Adrenal gland (tissue), 19 donors: ENCODE measurements at places on chromosomes 13 and 19. TPM values are rescaled to one million over a fixed set of nuclear protein-coding genes. Genes with fewer than 3 reads are reported as not detected.

DNA sequence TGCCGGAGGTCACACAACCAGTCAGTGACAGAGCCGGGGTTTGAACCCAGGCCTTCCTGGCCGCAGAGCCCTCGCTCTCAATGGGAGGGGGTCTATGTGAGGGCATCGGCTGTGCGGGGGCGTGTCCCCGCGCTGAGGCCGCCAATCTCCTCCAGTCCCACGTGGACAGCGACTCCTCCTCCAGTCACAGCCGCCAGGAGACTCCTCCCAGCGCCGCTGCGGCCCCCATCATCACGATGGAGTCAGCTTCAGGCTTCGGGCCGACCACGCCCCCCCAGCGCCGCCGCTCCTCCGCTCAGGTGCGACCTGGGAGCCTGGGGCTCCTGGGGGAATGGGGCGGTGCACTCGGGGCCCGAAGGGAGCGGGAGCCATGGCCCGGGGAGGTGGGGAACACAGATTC is 6.0 kb downstream of the SPRED3 start:
- no peaks in the 10 kb centered on the region for H3K4me1 ChIP-seq
- DNase-seq = no peak
- no peak overlapping the region for H3K27ac ChIP-seq
- no peak overlapping the region for H3K4me3 ChIP-seq
- no peaks in the 10 kb centered on the region for H3K36me3 ChIP-seq
- peaks cover 37% of the 10 kb centered on the region for H3K27me3 ChIP-seq

CYP2A6 gene
- total RNA-seq = 0.84 TPM

GRCh38 chr13:94495806-94496205 is 16.3 kb upstream of the DCT start:
- H3K4me3 ChIP-seq = no peak overlapping the region
- H3K4me1 ChIP-seq = no peaks in the 10 kb centered on the region
- no peak for DNase-seq
- no peaks in the 10 kb centered on the region for H3K27me3 ChIP-seq
- H3K27ac ChIP-seq = no peak overlapping the region

- H3K4me3 ChIP-seq = no peak overlapping the region
- no peaks in the 10 kb centered on the region for H3K27me3 ChIP-seq
- no peaks in the 10 kb centered on the region for H3K4me1 ChIP-seq
Measured at GRCh38 chr13:106187501-106188095, 347.9 kb downstream of the EFNB2 start.

DNA sequence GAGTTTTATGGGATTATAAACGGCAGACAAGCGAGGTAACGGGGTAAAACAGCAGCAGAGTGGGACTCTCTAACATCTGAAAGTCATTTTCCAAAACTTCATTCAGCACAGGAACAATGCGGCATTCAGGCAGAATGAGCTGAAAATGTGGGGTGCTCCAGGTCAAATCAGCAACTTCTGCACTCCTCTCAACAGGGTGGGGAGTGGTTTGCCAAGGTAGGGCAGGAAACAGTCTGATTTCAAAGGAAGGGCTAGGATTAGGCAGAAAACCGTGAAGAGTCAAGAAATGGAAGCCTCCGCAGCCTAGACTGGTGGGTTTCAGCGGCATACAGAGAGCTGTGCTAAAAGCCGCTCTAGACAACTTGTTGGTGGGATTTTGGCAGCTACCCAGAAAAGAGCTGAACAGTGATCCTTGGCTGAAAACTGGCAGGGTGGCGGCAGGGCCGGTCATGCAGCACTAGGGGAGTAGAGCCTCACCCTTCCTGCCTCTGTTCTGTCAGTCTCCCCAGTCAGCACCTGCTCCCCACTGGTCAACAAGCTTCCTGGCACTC is 154.2 kb upstream of the KLF12 start:
- no peak overlapping the region for H3K27ac ChIP-seq
- no peaks in the 10 kb centered on the region for H3K36me3 ChIP-seq
- no peak overlapping the region for H3K4me3 ChIP-seq
- H3K27me3 ChIP-seq = no peaks in the 10 kb centered on the region
- DNase-seq = no peak

- no peaks in the 10 kb centered on the region for H3K36me3 ChIP-seq
- H3K4me1 ChIP-seq = peaks cover 12% of the 10 kb centered on the region
- H3K27ac ChIP-seq = no peak overlapping the region
- no peaks in the 10 kb centered on the region for H3K27me3 ChIP-seq
- no peak overlapping the region for H3K4me3 ChIP-seq
Measured at GRCh38 chr13:48494874-48495273, 38.0 kb downstream of the RCBTB2 start.

DNA sequence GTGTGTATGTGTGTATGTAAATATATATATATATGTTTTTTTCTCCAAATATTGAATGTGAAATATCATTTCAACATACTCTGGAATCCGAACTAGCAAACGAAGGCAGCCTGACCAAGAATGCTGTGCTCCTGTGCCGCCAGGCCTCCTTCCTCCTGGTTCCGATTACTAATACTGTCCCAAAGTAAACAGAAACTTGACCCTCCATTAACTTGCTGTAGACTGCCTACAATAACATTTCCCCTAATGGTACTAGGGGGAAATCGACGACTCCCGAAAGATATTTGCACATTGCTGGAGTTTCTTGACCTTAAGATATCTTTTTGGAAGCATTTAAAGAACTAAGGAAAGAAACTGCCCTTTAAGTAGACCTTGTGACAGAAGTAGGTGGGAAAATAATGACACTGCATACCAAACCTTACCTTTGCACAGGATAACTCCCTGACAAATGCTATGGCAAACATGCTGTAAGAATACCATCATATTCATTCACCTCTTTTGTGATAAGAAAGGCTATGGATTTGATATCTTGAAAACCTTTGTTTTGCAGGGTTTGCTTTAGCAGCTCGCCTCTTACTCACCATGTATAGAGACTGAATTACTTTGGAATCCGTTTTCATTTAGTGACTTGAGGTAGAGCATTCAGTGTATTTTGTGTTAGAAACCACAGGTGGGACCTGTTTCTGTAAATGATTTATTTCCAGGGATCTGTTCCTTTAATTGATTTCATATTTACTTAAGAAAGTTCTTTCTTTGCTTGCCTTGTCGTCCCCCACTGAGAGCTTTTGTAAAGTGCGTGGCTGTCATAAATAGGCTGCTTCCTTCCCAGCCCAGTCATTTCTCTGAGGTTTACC is 80.1 kb downstream of the KLF5 start:
- no peak overlapping the region for H3K4me3 ChIP-seq
- no peaks in the 10 kb centered on the region for H3K36me3 ChIP-seq
- no peaks in the 10 kb centered on the region for H3K27me3 ChIP-seq
- DNase-seq = no peak
- no peak overlapping the region for H3K27ac ChIP-seq
- no peaks in the 10 kb centered on the region for H3K4me1 ChIP-seq

HTR2A gene
- 0.06 TPM for total RNA-seq

POSTN gene
- total RNA-seq = 7.0 TPM

CABP5 gene
- total RNA-seq = not detected

NLRP9 gene
- total RNA-seq = not detected

CAPN12 gene
- total RNA-seq = 3.7 TPM

DNA sequence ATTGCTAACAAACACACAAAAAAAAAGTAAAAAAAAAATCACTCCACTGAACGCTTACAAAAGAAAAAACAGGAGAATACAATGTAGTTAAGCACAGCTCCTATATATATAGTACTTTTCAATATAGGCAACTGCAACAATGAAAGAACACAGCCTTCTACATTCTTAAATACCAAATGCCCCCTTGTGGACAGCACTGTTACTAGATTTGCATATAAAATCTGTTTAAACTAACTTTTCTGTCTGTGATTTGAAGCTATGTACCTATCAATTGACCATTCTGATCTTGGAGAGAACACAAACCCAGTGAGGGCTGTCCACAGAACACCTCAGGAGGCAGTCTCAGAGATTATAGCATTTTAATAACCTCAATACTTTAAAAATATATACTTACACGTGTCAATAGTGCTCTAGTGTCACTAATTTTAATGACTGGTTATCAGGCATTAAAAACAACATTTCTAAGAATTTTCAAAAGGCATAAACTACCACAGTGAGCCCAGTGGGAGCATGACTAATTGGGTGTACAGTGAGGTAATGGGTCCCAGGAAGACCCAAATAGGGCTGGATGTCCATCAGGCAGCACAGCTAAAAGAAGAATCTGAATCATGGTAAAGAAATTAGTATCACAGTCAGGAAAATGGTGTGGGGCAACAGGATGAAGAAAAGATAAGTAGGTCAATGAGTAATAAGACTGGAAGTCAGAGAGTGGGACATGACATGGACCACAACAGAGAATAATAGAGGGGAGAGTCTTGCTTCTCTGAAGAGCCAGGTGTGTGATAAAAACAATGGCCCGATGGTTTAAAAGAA is 22.2 kb downstream of the CCDC169 start:
- H3K27me3 ChIP-seq = no peaks in the 10 kb centered on the region
- H3K4me1 ChIP-seq = no peaks in the 10 kb centered on the region
- no peak overlapping the region for H3K4me3 ChIP-seq
- H3K36me3 ChIP-seq = no peaks in the 10 kb centered on the region
- DNase-seq = peak; percentile 35

DNA sequence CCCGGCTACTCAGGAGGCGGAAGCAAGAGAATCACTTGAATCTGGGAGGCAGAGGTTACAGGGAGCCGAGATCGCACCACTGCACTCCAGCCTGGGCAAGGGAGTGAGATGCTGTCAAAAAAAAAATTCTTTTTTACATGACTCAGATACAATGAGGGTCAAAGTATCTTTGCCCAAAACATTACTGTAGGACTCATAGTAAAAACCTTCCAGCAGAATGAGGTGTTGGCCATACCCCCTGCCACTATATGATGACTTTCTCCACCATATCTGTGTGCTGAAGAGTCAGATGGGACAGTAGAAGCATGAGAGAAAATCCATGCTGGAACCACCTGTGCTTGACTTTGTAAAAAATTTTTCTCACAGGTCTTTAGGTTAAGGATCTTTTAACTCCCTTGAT is 86.7 kb downstream of the COL4A2 start:
- H3K4me1 ChIP-seq = peaks cover 32% of the 10 kb centered on the region
- no peaks in the 10 kb centered on the region for H3K36me3 ChIP-seq
- DNase-seq = no peak

TYROBP gene
- total RNA-seq = 63.9 TPM

- DNase-seq = no peak
- H3K27me3 ChIP-seq = no peaks in the 10 kb centered on the region
- no peaks in the 10 kb centered on the region for H3K4me1 ChIP-seq
Measured at GRCh38 chr13:98371516-98372023, 194.5 kb upstream of the RNF113B start.

GRCh38 chr19:12162513-12162881 is 399 bp upstream of the ZNF136 start:
- no peak for DNase-seq
- no peaks in the 10 kb centered on the region for H3K36me3 ChIP-seq
- peak overlapping the region; percentile 75 for H3K4me3 ChIP-seq
- no peak overlapping the region for H3K27ac ChIP-seq

DNA sequence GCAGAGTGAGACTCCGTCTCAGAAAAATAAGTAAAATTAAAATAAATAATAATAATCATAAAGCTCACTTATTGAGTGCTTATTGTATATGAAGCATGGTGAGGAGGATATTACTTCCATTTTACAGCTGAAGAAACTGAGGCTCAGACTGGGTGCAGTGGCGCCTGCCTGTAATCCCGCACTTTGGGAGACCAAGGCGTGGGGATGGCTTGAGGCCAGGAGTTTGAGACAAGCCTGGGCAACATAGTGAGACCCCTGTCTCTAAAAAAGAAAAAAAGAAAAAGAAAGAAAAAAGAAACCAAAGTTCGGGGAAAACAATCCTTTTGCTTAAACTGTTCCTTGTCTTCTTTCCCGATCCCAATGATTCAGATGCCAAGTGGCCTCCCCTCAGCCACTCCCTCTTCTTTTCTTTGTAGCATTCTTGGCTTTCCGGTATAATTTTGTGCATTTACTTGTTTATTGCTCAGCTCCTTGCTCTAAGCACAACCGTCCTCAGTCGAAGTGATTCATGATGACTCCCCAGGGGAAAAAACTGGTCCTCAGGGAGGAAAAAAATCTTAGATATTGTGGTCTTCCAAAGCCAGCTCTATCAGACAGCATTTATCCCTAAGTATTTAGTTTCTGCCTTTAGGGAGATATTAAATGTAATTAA is 965 bp upstream of the EIF3G start:
- H3K27me3 ChIP-seq = no peaks in the 10 kb centered on the region
- no peaks in the 10 kb centered on the region for H3K36me3 ChIP-seq
- no peak overlapping the region for H3K4me3 ChIP-seq
- H3K4me1 ChIP-seq = peaks cover 7% of the 10 kb centered on the region
- no peak for DNase-seq

DNA sequence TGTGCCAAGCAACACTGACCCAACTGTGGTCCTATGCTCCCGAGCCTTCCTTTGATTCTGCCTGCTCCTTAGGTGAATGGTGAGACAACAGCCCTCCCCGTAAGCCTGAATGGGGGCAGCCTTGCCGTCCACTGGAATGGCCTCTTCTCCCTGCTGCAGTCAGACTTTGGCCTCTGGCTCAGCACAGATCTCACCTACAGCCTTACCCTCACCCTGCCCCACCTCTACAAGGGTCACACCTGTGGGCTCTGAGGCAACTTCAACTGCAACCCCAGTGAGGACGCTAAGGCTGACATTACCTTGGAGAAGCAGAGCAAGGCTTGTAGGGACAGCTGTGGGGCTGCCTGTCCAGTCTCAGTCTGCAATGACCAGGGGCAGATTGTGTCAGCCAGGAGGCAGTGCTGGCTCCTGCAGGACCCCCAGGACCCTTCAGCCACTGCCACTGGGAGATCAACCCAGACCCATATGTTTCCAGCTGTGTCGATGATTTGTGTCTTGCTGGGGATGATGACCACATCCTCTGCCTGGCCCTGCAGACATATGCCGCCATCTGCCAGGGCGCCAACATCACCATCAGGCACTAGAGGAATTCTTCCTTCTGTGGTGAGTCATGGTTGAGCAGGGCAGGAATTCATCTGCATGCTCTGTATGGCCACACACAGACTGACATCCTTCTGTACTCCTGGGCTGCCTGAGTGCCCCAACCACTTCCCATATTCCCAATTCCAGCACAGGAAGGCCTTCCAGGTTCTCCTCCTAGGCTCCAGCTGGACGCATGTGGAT is 27.3 kb upstream of the FXYD3 start:
- H3K4me1 ChIP-seq = peaks cover 6% of the 10 kb centered on the region
- H3K4me3 ChIP-seq = no peak overlapping the region
- DNase-seq = no peak
- H3K27me3 ChIP-seq = peaks cover 11% of the 10 kb centered on the region
- no peak overlapping the region for H3K27ac ChIP-seq

EID2 gene
- total RNA-seq = 13.9 TPM

GDF15 gene
- total RNA-seq = 6.2 TPM

ATP8A2 gene
- total RNA-seq = 12.7 TPM

TEX29 gene
- total RNA-seq = not detected
